ENCODE measurements at places on chromosomes 4 and X.

- DNase-seq, result peak; percentile 50
These were observed 34.8 kb downstream of the PLAC1 start for GRCh38 chrX:134623293-134624045.

- DNase-seq, result peak; percentile 44
These were observed 186.9 kb downstream of the LRBA start for GRCh38 chr4:150828159-150828558.

DNA sequence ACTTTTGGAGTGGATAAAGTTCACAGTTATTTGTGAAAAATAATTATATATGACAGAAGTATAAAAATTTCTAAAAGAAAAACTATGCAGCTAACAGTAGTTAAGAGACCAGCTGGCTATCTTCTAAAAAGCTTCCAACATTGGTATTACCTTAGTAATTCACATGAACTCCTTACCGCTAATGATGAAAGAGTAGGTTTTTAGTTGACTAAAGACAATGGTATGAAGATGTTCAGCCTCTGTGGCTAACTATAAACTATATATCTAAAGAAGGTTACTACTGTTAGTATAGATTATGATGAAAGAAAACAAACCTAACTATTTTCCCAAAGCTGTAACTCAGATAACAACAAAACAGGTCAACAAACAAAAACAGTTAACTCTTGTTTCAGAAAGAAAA is 10.4 kb downstream of the CCNI start:
- DNase-seq, result no peak

DNA sequence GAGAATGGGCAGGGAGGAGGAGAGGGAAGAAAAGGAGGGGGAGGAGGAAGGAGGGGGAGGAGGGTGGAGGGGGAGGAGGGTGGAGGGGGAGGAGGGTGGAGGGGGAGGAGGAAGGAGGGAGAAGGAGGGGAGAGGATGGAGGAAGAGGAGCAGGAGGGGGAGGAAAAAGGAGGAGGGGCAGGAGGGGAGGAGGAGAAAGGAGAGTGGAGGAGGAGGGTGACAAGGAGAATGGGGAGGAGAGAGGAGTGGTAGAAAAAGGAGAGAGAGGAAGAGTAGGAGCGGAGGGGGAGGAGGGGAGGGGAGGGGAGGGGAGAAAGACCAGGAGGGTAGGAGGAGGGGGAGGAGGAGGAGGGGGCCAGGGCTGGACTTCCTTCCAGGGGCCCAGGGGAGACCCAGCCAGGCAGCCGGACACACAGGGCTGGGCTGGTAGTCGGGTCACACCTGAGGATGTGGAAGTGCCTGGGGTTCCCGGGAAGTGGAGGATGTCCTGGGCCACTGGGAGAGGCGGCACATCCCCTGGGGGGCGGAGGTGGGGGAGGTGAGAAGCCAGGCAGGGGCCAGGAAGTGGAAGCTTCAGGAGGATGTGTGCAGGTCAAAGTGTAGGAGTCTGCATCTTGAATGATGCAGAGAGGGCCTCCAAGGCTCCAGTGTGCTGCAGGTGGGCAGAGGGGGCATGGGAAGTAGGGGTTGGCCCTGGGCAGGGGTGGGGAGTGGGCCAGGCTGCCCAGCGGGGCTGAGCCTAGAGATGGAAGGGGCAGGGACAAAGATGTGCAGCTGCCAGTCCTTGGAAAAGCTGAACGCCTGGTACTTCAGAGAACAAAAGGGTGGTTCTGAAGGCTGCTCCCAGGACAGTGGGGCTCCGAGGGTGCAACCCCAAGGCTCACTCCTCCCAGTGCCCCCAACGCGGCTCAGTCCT is 18.8 kb downstream of the IL3RA start:
- DNase-seq, result no peak

DNA sequence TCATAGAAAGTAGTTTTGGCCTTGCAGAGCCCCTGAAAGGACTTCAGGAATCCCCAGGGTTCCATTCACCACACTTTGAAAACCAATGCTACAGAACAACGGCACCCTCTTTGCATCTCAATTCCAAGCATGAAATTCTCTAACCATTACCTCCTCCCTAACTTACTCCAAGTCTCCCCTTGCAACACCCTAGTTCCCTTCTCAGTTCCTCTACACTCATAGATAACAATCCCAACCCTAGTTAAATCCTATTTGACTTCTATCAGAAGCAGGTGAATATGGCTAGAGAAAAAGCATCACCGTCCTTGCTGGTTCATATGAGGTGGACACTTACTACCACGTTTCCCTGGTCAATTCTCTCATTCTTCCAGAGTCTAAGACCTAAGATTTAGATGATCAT is 2.4 kb downstream of the RCHY1 start:
- no peak for DNase-seq

DNA sequence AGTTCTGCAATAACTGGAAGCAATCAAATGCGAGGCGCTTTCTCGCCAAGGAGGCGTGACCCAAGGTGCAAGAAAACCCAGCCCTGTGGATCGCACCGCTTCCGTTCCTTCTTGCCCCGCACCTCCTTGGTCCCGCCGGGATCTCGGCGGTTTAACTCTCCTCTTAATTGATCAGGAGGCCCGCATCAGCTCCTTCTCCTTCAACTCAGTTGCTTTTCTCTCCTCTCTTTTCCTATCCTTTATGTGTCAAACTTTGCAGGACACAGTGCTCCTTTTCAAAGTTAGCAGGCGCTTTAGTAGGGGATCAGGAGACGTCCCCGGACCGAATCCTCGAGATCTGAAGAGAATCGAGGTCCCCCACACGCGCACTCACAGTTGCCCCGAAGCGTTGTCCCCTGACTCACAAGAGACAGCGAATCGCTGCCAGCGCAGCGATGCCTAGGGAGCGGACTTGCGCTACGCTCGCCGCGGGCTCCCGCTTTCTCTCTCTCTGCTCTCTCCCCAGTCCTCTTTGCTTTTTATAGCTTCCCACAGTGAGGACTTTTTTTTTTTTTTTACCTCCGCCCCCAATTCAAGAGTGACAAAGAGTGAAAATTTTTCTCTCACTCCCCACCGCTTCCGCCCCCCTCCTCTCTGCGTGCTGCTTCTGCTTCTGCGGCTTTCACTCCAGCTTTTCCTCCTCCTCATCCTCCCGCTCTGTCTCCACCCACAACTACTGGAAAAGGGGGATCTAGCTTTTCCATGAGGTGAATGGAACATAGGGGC is at the start of gene DKK2:
Gene DKK2 (minus strand): TSS at position 495 of the 765 bp plus-strand sequence. CDS start 722 bp downstream, outside the sequence.
- peak; percentile 50 for DNase-seq

DNA sequence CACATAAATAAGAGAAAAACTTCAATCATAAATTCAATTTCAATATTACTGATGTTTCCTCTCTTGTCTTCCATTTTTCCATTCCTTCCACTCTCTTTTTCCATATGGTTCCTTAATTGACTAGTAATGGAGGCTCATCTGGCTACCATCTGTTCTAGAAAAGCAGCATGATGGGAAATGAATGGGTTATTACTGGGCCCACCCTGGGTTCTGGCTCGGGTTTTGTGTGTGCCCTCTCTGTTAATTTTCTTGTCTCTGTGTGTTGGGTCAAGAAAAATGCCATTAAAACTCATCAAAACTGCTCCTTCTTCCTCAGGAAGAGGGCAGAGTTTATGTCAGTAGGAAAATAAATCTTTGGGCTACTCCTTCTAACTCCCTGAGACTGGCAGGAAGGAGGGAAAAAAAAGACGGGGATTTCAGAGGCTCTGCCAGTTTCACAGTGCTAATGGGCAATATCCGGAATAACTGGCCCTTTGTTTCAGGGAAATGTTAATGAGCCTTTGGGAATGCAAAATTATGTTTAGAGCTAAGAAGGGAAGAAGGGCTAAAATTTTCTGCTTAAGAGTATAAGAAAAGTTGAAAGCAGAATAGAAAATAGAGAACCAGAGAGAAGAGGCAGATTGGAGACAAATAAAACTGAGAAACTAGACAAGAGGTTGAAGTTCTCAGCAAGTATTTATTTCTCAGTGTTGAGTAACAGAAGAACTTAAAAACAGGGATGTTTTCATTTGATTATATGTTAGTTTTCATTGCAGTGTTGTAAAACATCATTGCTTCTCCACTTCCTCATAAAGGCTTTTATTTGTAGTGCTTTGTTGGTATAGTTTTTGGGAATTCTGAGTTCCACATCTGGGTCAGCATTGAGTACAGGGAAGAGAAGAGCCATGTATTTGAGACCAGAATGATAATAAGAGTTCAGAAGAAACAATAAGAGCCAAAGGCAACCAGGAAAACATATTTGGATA is 19.7 kb downstream of the GABRB1 start:
- DNase-seq, result no peak

DNA sequence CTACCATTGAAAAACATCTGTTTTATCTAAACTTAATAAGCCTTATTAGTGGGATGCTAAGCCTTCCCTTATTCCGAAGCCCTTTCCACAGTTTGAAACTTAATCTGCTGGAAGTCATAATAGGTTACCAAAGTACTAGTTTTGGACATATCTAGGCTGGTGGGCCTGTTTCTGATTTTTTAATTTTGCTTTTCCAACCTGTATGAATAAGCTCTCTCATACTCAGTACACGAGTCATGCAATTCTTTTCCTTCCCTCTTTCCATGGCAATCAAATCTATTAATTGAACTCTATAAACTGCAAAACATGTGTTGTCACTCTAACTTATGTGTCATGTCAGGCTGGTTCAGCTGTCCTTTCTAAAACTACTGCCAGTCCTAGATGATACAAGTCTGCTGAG is 91.0 kb downstream of the AMMECR1 start:
- DNase-seq, result no peak

DNA sequence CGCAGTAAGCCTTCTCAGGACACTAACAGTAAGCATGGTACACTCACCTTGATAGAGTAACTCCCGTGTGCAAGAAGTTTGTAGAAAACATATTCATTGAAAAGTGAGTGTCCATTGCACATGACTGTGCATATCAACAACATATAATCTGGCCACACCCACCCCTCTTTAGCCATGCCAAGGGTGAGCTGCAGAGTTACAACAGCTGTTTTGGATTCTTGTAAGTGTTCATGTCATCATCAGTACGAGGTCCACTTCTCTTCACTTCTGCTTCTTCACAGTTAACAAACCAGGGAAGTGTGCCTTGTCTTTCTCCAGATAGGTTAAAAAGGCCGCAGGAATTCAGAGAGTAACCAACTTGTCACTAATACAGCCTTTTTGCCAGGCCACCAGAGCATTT is 116.6 kb downstream of the IRF2 start:
- no peak for DNase-seq

GRCh38 chr4:158722291-158722916 is 792 bp downstream of the PPID start:
- DNase-seq, result peak; percentile 36

GRCh38 chr4:150173432-150173861 is 95.2 kb downstream of the DCLK2 start:
- DNase-seq, result no peak

- no peak for DNase-seq
These were observed 61.7 kb downstream of the SLIT2 start for GRCh38 chr4:20313237-20314030.

DNA sequence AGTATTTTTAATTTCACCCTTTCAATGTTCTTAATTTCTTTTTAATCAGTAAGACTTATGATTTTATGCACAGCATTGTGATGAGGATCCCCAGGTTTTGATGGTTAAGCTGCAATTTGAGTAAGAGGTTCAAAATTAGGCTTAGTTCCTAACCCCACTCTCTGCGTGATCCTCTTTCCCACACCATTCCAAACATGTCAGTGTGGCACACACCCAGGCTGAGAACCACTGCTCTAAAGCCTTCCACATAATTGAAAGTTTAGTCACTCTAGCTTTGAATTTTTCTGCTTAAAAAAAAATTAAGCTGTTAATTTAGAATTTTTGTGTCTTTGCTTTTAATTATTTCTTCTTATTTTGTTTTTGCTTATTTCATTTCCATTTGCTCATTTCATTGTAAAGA is 68.8 kb upstream of the SLC7A11 start:
- DNase-seq, result no peak

DNA sequence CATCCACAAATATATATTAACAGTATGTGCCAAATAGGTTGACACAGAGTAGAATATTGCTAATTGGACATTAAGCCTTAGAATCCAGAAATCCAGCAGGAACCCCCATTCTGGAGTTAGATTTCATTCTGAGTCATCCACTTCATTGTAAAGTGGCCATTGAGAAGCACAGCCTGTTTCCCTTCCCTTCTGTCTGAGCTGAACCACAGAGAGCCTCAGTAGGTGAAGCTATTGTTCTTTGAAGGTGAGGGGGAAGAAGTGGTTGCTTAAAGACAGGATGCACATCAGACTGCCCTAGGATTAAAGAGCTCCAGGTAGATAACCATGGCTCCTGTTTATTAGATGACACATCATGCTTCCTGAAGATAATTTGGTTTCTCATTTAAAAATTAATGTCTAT is 30.6 kb upstream of the MCF2 start:
- DNase-seq, result no peak

DNA sequence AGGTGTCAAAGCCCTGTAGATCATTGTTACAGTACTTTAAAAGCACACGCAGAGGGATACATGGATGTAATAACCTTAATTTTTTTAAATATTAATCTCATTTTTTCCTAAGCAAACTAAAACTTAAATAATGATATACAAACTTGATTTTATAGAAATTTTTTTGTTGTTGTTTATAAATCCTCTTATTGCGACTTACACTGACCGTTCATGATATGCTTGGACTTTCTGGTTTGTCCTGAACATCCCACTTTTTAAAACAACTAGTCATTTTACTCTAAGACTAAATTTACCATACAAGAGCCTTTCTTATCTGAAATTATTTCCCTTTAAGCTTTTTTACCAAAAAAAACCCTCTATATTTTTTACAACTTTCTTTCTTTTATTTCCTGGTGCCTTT is 2106.0 kb downstream of the PCDH7 start:
- no peak for DNase-seq

GRCh38 chr4:67899096-67899495 is 15.3 kb upstream of the TMPRSS11D start:
- DNase-seq, result peak; percentile 24

GRCh38 chr4:24105327-24106038 is 215.6 kb upstream of the PPARGC1A start:
- no peak for DNase-seq

DNA sequence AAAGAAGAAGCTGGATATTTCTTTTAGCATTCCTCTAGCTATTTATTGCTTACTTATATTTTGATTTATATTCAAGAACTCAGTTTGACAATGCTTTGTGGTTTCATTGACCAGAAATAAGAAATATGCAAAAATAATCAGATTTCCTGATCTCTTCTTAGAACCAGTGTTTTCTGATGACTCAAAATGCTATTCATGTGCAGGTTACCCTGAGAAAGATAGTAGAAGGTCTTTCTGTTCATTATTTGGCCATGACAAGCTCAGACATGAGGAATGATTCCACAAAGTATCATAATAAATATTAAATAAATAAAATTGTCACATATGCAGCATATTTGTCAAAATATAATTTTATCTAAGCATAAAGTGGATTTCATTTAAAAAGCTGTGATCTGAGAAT is 24.1 kb downstream of the ADH7 start:
- no peak for DNase-seq

GRCh38 chrX:34656842-34657725 is at the start of gene TMEM47:
Gene TMEM47, minus strand, starts transcription at chrX:34657285. Its CDS starts 256 bp downstream, at chrX:34657029.
- peak; percentile 57 for DNase-seq

- no peak for DNase-seq
These were observed 26.0 kb downstream of the ZNF81 start for GRCh38 chrX:47862680-47863079.

- DNase-seq, result peak; percentile 40
These were observed 271.8 kb upstream of the TENM3 start for GRCh38 chr4:181971411-181971810.
